ENCODE measurements at places on chromosomes 5 and 9.

- no peaks in the 10 kb centered on the region for H3K36me3 ChIP-seq
- H3K4me3 ChIP-seq = peak within 1 kb of the TSS; percentile 32
- H3K27ac ChIP-seq = no peak within 1 kb of the TSS
Measured at GRCh38 chr5:138138949-138139780, at the start of gene NME5. TSS of gene NME5 (minus strand) at chr5:138139428. CDS start at chr5:138138780, 648 bp downstream.

- H3K36me3 ChIP-seq = no peaks in the 10 kb centered on the region
- no peak overlapping the region for H3K4me3 ChIP-seq
- no peaks in the 10 kb centered on the region for H3K27me3 ChIP-seq
- H3K4me1 ChIP-seq = peaks cover 27% of the 10 kb centered on the region
Measured at GRCh38 chr5:124647352-124647751, 99.1 kb downstream of the ZNF608 start.

DNA sequence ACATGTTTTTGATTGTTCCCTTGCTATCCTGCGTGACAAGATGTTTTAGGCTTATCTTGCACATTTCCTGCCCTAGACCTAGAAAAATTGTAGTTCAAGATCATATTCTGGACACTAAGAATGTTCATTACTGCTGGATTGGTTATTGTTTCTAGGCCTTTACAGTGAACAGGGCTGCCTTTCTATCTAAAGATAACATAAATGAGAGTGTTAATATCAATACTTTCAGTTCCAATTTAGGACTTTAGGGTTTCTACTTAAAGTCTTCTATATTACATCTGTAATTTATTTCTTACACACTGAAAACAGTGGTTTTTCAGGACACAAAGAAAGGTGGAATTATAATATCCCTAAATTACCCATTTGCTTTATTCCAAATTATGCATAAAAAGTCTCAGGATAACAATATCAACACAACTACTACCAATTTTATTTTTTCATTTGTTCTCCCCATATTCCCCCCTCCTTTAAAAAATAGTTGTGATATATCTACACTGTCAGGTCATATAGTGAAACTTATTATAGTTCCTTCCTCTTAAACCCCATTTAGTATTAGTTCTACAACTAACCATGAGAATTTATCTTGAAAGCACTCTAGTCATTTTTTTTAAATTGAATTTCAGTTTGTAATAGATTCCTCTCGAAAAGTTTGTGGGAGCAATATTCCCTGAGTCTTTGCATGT, 293.9 kb upstream of the RIOK2 start:
- no peaks in the 10 kb centered on the region for H3K36me3 ChIP-seq
- no peaks in the 10 kb centered on the region for H3K4me1 ChIP-seq
- no peak overlapping the region for H3K27ac ChIP-seq

GRCh38 chr5:79851391-79851863, 139.6 kb downstream of the MTX3 start:
- H3K27me3 ChIP-seq = peaks cover 9% of the 10 kb centered on the region
- H3K27ac ChIP-seq = no peak overlapping the region
- DNase-seq = no peak
- no peaks in the 10 kb centered on the region for H3K4me1 ChIP-seq
- no peaks in the 10 kb centered on the region for H3K36me3 ChIP-seq

DNA sequence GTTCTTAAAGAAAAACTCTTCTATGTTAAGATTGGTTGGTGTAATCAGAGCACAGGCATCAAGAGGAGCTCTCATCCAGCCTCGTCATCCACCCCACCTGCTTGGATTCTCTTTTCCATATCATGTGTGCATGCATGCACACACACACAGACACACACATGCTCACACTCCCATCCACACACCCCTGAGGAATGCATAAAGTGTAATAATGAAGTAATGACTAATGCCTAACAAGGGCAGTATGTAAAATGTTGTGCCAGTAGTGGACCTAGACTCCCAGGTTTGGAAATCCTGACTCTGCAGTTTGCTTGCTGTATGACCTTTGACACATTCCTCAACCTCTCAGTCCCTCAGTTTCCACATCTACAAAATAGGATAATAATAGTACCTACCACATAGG, 280.0 kb upstream of the ANKRD55 start:
- H3K27me3 ChIP-seq = no peaks in the 10 kb centered on the region
- H3K4me3 ChIP-seq = no peak overlapping the region
- DNase-seq = no peak
- H3K36me3 ChIP-seq = no peaks in the 10 kb centered on the region
- no peak overlapping the region for H3K27ac ChIP-seq
- no peaks in the 10 kb centered on the region for H3K4me1 ChIP-seq
